ENCODE measurements at places on chromosomes 5 and 9. TPM values are rescaled to one million over a fixed set of nuclear protein-coding genes. Genes with fewer than 3 reads are reported as not detected.

GRCh38 chr9:110650991-110651411 is 17.6 kb upstream of the MUSK start:
- H3K36me3 ChIP-seq, result no peaks in the 10 kb centered on the region
- H3K27me3 ChIP-seq, result no peaks in the 10 kb centered on the region
- H3K4me3 ChIP-seq, result no peak overlapping the region
- no peak for DNase-seq

The GKAP1 gene
- 17.3 TPM for total RNA-seq

- no peaks in the 10 kb centered on the region for H3K36me3 ChIP-seq
- no peak overlapping the region for H3K4me3 ChIP-seq
- no peak for DNase-seq
- no peaks in the 10 kb centered on the region for H3K27me3 ChIP-seq
- no peak overlapping the region for H3K27ac ChIP-seq
Measured at GRCh38 chr9:72893437-72893836, 59.4 kb downstream of the ALDH1A1 start.

- H3K4me3 ChIP-seq, result no peak overlapping the region
- no peak overlapping the region for H3K27ac ChIP-seq
- DNase-seq, result no peak
- no peaks in the 10 kb centered on the region for H3K27me3 ChIP-seq
- no peaks in the 10 kb centered on the region for H3K36me3 ChIP-seq
- H3K4me1 ChIP-seq, result no peaks in the 10 kb centered on the region
Measured at GRCh38 chr9:81621118-81621517, 68.2 kb downstream of the TLE1 start.

GRCh38 chr5:129001841-129002526 is 36.7 kb downstream of the SLC27A6 start:
- H3K27ac ChIP-seq, result peak overlapping the region; percentile 51
- no peaks in the 10 kb centered on the region for H3K4me1 ChIP-seq
- H3K4me3 ChIP-seq, result no peak overlapping the region
- no peaks in the 10 kb centered on the region for H3K36me3 ChIP-seq
- DNase-seq, result no peak

The CDC14B gene
- total RNA-seq, result 22.0 TPM

DNA sequence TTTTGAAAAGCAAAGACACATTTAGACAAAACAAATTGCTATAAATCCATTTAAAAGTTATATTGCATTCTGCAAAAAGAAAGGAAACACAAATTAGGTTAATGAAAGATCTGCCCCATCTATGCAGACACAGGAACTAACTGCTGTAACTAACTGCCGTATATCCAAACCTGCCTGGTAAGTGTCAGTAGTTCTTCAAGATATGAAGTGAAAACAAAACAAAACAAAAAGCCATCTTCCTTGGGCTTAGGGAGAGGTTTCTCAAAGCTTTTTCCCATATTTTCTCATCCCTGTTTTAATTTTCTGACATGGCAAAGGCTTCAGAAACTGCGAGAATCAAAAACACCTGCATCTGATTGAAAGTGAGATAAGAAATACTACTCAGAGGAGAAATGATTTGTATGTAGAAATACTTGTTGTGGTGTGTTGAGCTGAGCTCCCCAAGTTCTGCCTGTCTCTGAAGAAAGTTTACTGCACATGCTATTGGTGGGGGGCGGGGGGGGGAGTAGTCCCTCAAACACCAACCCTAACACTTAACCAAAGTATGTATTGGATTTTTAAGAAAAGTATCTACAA is 750.5 kb downstream of the PTPRD start:
- no peaks in the 10 kb centered on the region for H3K36me3 ChIP-seq
- no peak overlapping the region for H3K4me3 ChIP-seq
- no peaks in the 10 kb centered on the region for H3K4me1 ChIP-seq
- H3K27ac ChIP-seq, result no peak overlapping the region
- H3K27me3 ChIP-seq, result no peaks in the 10 kb centered on the region

The IRX4 gene
- 0.64 TPM for total RNA-seq

GRCh38 chr5:88436290-88436689 is 167.6 kb upstream of the TMEM161B start:
- DNase-seq, result no peak
- no peak overlapping the region for H3K4me3 ChIP-seq
- no peaks in the 10 kb centered on the region for H3K36me3 ChIP-seq
- no peaks in the 10 kb centered on the region for H3K4me1 ChIP-seq
- no peaks in the 10 kb centered on the region for H3K27me3 ChIP-seq

DNA sequence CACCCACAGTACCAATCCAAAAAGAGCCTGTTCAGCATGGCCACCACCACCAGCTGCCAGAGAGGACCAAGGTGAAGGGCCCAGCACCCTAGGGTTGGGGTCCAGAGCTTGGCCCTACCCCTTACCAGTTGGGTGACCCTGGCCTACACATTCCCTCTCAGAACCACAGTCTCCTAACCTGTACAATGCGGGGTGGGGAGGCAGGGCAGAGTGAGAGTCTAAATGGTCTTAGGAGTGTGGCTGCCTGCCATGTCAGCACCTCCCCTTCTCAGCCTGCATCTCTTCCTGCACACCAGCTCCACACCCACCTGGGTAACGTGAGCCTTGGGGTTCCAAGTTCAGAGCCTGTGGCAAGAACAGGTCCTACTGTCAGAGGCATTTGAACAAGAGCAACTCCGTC is 92.2 kb downstream of the C5orf15 start:
- H3K27me3 ChIP-seq, result no peaks in the 10 kb centered on the region
- DNase-seq, result no peak
- no peaks in the 10 kb centered on the region for H3K36me3 ChIP-seq
- no peak overlapping the region for H3K4me3 ChIP-seq

DNA sequence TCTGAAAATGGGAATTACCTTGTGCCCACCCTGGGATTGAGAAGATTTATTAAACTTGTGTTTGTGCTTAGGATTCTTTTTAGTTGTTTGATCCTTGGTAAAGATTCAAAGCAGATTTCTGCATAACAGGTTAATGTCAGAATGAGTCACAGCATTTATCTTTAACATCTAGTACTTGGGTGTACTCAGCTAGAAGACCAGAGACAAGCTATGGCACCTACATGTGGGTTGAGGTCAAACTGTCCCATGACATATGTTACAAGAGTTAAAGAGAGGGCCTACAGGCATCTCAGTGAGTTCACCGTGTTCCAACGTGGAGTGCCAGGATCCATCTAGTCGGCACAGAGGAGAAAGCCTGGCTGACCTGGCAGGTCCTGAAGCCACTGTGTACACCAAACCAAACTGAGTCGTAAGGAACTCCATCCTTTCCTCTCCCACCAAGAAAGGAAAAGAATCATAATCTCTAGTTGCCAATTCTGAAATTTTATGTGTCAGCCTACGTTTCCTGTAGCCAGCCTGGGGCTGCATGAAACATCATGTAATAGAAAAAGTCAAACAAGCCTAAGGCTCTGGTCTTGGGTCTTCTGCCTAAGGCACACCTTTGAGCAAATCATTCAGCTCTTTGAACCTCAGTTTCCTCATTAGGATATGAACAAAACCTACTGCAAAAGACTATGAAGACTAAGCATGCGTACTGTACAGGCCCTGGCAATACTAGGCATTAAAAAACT is 73.7 kb downstream of the RCL1 start:
- no peak overlapping the region for H3K27ac ChIP-seq
- H3K36me3 ChIP-seq, result no peaks in the 10 kb centered on the region
- no peaks in the 10 kb centered on the region for H3K4me1 ChIP-seq
- no peak for DNase-seq
- no peaks in the 10 kb centered on the region for H3K27me3 ChIP-seq

- H3K4me1 ChIP-seq, result no peaks in the 10 kb centered on the region
- H3K36me3 ChIP-seq, result no peaks in the 10 kb centered on the region
- H3K27me3 ChIP-seq, result no peaks in the 10 kb centered on the region
- H3K27ac ChIP-seq, result no peak overlapping the region
- DNase-seq, result no peak
- H3K4me3 ChIP-seq, result no peak overlapping the region
Measured at GRCh38 chr5:60687927-60688720, 11.8 kb downstream of the DEPDC1B start.

The STPG3 gene
- not detected for total RNA-seq

DNA sequence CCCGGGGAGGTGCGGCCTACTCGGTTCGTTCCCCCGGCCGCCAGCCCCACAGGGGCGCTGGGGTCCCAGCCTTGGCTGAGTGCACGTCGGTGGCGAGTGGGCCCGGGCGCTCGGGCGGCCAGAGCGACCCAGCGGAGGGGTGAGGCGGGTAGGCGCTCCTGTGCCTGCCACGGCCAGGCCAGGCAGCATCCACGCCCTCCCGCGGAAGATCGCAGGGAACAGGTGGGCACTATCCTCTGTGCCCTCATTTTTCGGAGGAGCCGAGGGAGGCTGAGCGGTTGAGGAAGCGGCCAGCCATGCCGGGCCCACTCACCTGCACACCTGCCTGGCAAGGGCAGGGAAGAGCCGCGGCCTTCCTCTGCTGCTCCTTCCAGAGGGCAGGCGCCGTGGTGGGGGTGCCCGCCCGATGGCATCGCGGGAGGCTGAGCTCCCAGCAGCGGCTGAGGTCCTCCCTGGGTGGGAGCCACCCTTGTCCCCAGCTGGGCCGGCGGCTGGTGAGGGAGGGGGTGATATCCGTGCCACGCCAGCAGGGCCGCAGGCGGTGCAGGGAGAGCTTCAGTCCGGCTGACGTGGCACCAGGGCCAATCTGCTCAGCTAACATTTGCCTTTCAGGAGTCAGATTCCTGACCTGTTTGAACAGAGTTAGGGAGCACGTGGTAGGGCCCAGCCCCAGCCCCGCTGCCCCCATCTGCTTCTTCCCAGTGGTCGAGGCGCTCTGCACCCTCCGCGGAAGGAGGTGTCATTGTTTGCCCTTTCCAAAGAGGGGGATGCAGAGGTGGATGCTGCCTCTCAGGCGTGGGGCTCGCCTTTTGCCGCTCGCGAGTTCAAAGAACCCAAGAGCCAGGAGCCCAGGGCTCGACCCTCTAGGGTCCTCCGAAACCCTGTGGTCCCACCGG is 1.6 kb upstream of the SEC16A start:
- peak; percentile 47 for DNase-seq
- H3K36me3 ChIP-seq, result no peaks in the 10 kb centered on the region
- H3K4me3 ChIP-seq, result peak overlapping the region; percentile 98
- H3K27me3 ChIP-seq, result no peaks in the 10 kb centered on the region

- no peak overlapping the region for H3K4me3 ChIP-seq
- DNase-seq, result no peak
- no peaks in the 10 kb centered on the region for H3K36me3 ChIP-seq
Measured at GRCh38 chr5:121189342-121190305, 662.1 kb upstream of the FTMT start.

The FOXD4L4 gene
- total RNA-seq, result not detected

The IL13 gene
- total RNA-seq, result 0.33 TPM

DNA sequence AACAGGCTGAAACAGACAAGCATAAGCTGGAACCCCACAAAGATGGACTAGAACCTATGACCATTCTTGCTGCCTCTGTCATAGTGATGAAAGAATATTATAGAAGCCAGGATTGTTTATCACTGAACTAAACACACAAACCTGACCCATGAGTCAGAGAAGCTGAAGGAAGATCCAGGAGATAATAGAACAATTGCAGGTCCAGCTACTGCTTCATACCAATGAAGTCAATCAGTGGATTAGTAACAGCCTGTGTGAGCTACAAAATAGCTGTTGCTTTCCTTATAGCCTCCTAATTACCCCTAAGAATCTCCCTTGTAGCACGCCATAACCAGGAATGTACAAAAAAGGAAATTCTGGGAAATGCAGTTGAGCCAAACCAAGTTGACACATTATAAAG is 459.9 kb upstream of the ZNF462 start:
- H3K36me3 ChIP-seq, result no peaks in the 10 kb centered on the region
- no peak overlapping the region for H3K4me3 ChIP-seq
- H3K27me3 ChIP-seq, result no peaks in the 10 kb centered on the region

The PCDHGA2 gene
- 8.6 TPM for total RNA-seq

The SPINK13 gene
- total RNA-seq, result 0.48 TPM

The NKD2 gene
- total RNA-seq, result 16.7 TPM

DNA sequence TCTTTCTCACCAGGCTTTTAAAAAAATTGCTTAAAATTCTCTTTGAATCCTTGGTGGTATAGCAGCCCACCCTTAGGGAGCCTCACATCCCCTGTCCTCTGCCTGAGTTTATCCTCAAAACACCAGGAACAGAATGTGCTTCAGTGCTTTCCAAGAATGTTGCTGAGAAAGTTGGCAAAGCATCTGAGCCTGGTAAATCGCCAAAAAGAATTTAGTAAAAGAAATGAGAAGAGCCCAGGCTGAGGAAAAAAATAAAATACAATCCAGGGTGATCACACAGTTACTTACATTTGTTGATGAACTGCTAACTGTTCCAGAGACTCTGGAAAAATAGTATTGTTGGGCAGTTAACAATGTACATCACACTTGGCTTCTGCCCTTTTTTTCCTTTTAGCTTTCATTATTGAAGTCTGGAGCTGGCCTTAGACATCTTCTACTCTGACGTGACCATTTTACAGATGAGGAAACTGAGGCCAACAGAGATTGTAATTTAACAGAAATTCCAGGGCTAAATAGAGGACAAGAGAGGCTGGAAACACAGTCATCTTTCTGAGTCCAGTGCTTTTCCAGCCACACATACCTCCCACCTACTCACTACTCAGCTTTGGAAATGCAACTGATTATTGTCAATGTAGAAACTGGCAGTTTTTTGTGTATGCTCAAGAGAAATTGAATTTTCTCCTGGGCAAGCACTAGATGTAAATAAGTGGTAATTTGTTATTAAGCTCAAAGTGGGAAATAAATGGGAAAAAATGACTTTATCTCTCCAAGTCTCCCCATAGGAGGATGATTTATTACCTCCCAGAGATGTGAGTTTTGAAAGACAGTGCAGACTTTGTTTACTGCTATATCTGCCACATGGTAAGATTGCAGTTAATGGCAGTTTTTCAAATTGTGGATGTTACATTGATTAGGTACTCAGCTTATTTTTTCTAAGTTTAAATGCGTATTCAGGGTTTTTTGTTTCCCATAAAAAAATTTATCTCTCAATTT is 86.7 kb upstream of the ALDH1A1 start:
- H3K4me3 ChIP-seq, result no peak overlapping the region
- H3K27ac ChIP-seq, result peak overlapping the region; percentile 76
- no peaks in the 10 kb centered on the region for H3K27me3 ChIP-seq
- H3K4me1 ChIP-seq, result no peaks in the 10 kb centered on the region
- H3K36me3 ChIP-seq, result no peaks in the 10 kb centered on the region

GRCh38 chr5:163623524-163623923 is 118.1 kb downstream of the MAT2B start:
- no peak for DNase-seq
- H3K27ac ChIP-seq, result no peak overlapping the region
- H3K36me3 ChIP-seq, result no peaks in the 10 kb centered on the region

The CARD9 gene
- total RNA-seq, result 7.6 TPM

GRCh38 chr5:87499478-87500410 is 87.0 kb upstream of the CCNH start:
- no peak overlapping the region for H3K27ac ChIP-seq
- H3K27me3 ChIP-seq, result no peaks in the 10 kb centered on the region
- H3K4me3 ChIP-seq, result no peak overlapping the region
- DNase-seq, result no peak
